Left renal cortex interstitium (tissue), 4 donors: ENCODE measurements at places on chromosomes 11 and 22.

- no peak for DNase-seq
Measured at GRCh38 chr11:76984743-76985142, 49.5 kb upstream of the B3GNT6 start.

GRCh38 chr22:19463491-19464469 is 15.2 kb downstream of the UFD1 start:
- no peak for DNase-seq

DNA sequence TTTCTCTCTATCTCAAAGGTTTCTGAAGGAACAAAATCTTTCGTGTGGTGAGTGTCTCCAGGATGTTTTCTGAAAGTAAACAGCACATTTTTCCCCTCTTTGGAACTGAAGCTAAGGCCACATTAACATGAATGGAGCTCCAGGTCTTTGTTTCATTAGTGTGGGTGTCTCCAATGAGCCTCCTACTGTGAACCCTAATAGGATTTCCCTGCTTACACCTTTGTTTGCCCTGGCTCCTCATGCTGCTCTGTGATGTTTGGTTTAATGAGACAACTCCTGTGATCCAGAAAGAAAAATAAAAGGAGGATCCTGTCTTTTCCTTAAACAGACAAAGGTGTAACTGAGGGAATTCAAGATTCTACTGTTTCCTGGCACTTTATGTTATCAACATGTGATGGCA is 76.9 kb upstream of the SLC6A5 start:
- DNase-seq: no peak

DNA sequence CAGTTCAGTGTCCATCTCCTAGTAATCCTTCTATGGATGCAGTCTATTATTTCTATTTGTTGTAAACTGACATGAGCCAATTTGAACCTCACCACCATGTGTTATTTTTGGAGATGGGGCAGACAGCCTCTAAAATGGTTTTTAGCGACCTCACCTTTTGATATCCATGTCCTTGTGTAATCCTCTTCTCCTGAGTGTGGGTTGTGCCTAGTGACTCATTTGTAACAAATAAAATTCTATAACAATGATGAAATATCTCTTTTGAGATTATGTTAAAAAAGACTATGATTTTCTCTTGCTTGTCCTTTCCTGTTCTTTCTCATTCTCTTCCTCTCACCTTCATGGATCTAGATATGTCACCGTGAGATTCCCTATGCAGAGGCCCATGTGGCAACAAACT is 554.6 kb upstream of the ANO3 start:
- DNase-seq: no peak

GRCh38 chr11:122179961-122180834 is 64.2 kb upstream of the BLID start:
- no peak for DNase-seq

GRCh38 chr22:22914726-22915669 is 27.4 kb downstream of the IGLL5 start:
- DNase-seq: no peak

DNA sequence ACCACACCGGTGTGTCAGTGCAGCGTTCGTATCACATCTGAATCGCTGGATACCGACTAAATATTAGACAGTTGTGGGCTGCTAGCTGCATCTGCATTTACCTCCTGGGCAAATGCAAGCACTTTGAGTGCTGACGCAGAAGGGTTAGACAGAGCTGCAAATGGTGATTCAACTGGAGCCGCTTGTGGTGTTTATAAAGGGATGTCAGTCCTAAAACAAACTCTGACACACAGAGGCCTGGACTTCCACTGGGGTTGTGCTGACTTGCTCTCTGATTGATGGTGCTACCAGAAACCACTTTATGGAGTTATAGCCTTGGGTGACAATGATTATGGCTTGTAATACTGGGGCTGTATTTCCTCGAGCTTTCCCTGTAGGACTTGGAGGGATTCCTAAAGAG is 374.4 kb downstream of the NTM start:
- no peak for DNase-seq

GRCh38 chr22:37254867-37255233 is 10.8 kb upstream of the RAC2 start:
- no peak for DNase-seq

DNA sequence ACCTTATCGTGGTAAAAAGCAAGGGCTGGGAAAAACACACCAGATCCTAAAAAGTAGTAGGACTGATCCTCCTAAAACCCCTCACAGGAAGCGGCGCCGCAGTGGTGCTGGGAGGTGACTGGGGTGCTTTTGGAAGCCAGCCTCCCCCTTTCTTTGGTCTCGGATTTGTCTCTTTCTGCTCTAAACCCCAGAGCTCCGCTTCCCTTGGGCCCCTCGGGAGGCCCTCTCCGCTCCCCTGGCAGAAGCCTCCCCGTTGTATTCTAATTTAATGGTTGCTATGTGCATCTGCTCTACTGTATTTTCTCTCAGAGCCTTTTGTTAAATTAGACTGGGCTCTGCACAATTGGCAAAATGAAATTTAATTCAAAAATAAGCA is 587.7 kb downstream of the OPCML start:
- no peak for DNase-seq

DNA sequence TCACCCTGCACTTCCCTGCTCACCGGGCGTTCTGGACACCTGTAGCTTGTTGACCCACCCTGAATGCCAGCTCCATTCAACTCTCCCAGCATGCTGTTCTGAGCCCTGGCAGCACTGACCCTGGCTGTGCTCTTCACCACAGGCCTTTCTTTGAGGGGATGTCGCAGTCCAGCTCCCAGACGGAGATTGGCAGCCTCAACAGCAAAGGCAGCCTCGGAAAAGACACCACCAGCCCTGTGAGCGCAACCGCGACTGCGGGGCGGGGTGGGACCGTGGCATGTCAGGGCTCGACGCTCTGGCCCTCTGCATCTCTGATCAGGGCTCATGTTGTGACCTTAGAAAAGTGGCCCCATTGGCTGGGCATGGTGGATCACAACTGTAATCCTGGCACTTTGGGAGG is 47.4 kb upstream of the RAB1B start:
- DNase-seq: no peak

DNA sequence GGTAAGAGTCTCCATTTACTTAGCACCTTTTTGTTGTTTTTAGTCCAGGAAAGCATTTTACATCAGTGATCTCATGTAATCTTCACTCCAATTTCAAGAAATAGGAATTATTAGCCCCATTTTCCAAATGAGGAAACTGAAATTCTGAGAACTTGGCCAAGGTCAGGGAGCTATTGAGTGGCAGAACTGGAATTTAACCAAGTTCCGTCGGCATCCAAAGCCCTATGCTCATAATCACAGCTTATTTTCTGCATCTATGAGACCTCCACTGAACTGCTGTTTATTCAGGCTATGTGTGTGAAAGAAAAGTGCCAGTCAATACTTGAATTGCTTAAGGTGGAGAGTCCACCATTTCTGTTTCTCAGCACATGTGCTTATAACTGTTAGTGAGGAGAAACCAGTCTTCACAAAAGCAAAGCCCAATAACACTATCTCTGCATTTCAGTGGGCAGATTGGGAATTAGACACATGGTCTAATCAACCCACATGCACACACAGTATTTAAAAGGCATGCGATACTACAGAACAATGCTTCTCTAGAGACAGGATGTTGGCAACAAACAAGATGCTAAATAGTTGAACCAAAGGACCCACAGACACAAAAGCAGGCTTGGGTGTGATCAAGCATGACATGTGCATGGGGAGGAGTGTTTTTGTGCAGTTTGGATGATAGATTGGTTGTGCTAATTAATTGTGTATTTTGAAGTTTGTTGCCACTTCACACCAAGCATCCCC is 780.6 kb downstream of the OPCML start:
- no peak for DNase-seq

DNA sequence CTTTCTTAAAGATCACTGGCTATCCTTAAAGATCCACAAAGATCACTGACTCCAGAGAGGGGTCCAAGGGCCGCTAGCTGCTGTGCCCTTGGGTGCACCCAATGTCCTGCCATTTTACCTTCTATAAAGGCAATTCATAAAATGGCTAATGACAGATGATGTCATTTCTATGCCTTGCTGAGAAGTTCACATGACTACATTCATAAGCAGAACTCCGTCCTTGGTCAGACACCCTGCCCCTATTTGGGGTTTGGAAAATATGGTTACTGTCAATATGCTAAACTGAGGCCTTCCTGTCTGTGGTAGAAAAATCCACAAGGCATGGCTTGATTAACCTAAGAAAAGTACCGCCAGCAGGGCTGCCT is 60.9 kb upstream of the BMAL1 start:
- no peak for DNase-seq

DNA sequence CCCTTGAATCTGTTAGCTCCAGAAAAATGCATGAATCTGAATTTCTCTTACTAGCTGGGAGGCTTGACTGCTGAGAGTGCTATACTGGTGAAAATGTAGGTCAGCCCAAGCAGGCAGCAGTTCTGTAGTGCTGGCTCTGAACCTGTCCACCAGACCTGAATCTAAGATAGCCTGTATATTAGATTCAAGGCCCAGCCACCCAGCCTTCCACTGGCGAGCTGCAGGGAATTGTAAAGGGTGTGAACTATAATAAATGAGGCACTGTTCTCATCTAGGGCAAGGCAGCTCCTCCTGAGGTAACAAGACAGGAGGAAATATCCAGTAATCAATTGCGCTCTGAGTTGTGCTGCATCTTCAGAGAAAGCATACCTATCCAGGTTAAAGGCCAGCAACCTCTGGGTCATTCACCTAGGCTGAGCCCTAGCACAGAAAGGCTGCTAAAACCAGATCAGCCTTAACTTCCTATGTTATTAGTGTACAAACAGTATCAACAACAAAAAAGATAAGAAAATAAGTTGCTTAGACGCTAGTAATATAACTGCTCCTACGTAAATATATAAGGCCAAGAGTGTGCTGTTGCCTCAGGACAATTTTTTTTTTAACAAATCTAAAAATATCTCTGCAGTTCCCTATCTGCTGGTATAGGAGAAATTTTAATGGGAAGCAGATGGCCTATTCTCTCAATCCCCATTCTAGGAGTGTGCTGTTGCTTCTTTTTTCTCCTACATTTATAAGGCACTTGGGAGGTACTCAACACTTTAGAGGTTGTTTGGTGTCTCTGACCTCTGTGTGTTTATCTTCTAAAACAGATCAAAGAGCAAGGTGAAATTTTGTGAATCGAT is 63.0 kb downstream of the RELT start:
- no peak for DNase-seq

DNA sequence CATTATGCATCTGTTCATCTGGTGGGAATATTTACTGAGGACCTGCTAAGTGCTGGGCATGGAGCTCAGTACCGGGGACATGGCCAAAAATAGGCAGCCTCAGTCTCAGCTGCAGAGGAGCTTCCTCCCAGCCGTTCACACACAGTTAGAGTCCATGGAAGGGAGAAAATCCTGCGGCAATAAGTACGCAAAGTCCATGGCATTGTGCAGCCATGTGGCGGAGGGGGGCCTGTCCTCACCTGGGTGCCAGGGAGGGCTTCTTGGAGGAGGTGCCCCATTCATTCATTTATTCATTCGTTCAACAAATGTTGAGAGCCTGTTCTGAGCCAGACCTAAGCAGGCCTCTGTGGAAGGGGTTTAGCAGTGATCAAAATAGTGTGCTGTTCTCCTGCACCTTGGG is 59.3 kb upstream of the ANO1 start:
- DNase-seq: no peak

DNA sequence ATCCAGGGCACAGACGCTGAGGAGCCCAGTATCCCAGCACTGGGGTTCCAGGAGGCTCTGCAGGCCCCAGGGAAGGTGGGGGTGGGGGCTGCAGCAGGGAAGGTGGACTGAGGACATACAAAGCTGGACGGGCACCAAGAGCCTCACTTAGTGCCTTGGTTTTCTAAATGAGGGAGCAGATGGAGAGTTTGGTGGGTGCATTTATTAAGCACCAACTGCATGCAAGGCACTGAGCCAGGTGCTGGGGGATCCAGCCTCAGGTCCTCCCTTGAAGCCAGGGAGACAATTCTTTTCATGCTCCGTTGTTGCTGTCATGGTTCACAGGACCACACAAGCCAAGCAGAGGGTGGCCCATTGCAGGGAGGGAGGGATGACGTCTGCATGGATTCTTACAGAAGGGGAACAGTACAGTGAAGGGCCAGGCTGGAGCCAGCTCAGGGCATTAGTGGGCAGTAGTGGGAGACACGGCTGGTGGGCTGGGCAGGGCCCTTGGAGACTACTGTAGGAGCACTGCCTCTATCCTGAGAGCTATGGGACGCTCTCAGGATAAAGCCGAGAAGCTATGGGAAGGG is 65.0 kb downstream of the MACROD1 start:
- DNase-seq: no peak

- DNase-seq: no peak
Measured at GRCh38 chr11:125262830-125263218, 98.3 kb downstream of the PKNOX2 start.
